ENCODE measurements at places on chromosomes 7 and 10.

DNA sequence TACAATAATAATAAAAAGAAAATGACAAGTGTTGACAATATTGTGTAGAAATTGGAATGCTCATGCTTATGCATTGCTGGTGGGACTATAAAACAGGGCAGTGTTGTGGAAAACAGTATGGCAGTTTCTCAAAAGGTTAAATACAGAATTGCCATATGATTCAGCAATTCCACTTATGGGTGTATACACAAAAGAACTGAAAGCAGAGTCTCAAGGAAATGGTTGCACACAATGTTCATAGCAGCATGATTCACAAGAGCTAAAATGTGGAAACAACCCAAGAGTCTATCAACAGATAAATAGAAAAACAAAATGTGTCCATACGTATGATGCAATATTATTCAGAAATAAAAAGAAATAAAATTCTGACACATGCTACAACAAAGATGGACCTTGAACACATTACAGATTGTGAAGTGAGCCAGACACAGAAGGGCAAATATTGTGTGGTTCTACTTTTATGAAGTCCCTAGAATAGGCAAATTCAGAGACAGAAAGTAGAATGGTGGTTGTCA lies 64.8 kb upstream of the GRM8 start:
- DNase-seq, result no peak

DNA sequence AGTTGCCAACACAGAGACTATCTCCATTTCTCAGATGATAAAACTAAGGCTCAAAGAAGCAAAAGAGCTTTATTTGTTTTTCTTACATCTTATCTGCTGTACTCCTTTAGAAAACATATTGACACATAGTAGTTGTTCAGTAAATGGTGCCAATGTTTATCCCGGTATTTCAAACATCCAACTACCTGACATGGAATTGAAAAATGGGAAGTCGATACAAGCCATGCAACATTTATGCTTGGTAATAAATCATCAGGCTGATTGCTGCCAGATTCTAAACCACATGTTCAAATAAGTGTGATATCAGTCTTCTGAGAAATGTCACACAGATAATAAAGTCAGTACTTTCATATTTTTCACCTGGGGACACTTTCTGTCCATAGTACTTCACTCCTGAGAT lies 65.8 kb upstream of the C10orf120 start:
- DNase-seq, result no peak

DNA sequence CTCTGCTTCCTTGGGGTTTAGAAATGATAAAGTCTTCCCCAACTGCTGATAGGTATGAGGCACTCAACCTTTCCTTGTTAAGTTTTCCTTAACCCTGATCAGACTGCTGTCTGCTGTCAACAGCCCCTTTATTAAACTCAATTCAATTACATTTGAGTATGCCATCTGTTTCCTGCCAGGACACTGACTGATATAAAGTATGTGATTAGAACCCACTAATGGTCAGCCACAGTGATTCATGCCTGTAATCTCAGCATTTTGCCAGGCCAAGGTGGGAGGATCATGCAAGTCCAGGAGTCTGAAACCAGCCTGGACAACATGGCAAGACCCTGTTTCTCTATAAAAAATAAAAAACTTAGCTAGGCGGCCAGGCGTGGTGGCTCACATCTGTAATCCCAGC lies 18.1 kb downstream of the BAZ1B start:
- DNase-seq, result no peak

DNA sequence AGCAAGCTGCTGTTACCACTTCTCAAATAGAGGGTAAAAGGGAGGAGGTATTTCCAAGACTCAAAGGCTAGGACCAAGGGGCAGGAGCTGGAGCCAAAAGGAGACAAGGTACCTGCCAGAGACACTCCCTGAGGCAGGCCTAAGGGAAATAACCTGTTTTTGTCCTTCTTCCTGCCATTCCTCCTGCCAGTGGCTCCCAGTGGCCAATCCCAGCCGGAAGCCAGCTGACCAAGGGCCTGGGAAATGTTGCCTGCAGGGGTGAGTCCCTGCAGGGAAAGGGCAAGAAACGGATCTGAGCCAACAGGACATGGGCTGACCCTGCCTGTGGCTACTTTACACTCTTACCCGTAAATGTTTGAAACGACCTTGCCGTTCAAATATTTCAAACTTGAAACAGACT lies 3.5 kb downstream of the CYTH3 start:
- DNase-seq, result no peak

DNA sequence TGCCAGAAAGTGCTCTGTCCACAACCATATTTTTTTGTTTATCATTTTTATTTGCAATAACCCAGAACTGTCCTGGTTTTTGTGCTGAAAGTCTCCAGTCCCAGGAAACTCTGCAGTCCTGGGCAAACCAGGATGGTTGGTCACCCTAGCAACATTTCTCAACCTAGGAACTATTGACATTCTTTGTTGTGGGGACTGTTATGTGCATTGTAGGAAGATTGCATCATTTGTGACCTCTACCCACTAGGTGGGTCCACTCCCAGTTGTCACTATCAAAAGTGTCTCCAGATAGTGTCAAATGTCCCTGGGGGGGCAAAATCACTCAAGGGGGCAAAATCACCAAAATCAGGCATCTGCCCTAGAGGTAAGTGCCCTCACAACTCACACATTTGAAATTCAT lies 14.0 kb upstream of the SRI start:
- DNase-seq, result no peak

GRCh38 chr7:131249003-131249402 lies 78.7 kb upstream of the MKLN1 start:
- DNase-seq, result no peak

DNA sequence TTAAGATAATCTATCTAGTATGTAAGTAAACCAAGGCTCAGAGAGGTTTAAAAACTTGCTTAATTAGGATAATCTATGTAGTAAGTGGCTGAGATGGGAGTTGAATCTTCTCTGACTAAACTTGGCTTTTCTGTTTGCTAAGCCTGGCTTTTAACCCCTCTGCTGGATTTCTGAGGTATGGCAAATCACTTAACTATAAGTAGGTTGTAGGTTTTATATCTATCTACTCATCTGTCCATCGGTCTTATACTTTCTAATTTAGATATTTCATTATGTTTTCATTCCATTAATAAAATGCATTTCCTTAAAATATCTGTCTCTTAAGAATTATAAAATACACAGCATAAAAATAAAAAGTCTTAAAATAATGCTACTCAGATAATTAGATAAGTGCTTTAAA lies 59.4 kb downstream of the ST7 start:
- DNase-seq, result no peak

DNA sequence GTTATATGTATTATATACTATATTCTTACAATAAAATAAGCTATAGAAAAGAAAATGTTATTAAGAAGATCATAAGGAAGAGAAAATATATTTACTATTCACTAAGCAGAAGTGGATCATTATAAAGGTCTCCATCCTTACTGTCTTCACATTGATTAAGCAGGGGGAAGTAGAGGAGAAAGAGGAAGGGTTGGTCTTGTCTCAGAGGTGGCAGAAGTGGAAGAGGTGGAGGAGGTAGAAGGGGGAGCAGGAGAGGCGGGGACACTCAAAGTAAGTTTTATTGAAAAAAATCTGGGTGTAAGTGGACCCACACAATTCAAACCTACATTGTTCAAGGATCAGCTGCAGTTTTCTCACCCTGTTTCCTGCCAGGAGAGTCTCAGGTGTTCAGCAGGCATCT lies 28.9 kb upstream of the ERCC6 start:
- DNase-seq, result no peak

DNA sequence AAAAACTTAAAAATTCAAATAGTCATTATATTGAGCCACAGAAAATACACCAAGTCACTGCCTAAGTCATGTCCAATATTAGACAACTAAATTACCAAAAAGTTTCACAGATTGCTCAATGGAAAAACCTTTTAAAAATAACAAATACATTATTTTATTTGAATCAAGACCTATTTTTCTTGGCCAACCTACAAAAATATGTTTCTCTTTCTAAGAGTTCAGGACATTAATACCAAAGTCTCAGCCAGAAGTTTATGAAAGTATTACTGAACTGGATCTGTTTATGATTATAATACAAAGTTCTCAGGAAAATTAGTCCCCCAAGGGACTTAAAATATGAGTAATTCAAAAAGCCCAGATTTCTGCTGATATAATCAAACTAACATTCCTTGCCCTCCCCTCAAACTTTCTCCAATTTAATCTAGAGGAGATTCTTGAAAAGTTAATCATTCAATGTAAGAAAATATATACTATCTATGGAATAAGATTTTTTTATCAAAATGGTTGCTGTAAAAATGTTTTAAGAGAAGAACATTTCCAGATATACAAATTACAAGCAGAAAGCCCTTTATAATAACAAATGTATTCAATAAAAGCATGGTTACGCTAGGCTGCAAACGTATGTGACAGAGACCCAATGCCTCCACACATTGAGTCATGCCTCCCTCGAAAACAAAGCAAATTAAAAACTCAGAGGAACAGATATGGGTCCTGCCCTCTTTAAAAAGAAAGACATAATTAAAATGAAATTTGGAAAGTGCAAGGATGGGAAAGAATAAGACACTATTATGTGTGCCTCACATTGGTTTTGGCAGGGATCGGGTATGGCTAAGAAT lies 381.6 kb downstream of the PARD3 start:
- no peak for DNase-seq
